Activated CD4-positive, alpha-beta T cell treated with anti-CD3 and anti-CD28 coated beads for 1 hour (primary cell): ENCODE measurements at places on chromosomes 3 and 15.

DNA sequence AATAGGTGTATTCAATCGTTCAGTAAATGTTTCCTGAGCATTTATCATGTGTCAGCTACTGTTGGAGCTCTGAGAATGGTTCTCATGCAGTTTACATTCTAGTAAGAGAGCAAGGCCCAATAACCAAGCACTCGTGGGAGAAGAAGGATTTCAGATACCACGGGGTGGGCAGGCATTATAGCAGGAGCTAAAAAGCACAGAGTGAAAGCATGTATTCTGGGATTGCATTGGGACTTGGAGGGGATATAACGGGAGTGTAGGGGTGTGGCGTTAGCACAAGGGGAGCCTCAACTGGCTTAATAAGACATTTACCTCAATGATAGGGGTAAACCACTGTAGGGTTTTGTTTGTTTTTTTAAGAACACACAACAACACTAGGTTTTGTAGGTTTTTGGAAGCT is 1.6 kb upstream of the SIAH2 start:
- no peak for DNase-seq

DNA sequence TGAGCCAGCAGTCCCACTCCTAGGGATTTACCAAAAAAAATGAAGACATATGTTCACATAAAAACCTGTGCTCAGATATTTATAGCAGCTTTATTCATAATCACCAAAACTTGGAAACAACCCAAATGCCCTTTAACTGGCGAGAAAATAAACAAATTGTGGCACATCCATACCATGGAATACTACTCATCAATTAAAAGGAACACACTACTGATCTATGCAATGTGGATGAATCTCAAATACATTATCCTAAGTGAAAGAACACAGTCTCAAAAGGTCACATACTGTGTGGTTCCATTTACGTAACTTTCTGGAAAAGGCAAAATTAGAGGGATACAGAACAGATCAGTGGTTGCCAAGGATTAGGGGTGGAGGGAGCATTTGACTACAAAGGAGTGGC is 394.5 kb downstream of the SHQ1 start:
- no peak for DNase-seq

DNA sequence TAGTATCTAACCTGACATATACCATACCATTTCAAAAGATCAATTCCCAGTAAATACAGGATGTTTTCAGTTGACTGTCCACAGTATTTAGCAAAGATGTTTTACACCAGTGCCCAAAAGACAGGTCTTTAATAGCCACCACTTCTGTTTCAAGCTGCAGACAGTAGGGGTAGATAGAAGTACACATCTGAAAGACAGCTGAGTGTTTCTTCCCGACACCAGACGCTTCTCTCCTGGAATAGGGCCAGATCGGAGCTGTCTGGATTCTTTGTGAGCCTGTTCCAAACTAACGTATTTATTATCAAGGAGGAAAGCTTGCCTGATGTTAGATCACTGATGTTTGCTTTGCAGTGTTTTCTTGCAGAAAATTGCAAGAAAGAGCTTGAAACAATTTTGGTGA is 136.1 kb upstream of the RBMS3 start:
- DNase-seq = no peak

DNA sequence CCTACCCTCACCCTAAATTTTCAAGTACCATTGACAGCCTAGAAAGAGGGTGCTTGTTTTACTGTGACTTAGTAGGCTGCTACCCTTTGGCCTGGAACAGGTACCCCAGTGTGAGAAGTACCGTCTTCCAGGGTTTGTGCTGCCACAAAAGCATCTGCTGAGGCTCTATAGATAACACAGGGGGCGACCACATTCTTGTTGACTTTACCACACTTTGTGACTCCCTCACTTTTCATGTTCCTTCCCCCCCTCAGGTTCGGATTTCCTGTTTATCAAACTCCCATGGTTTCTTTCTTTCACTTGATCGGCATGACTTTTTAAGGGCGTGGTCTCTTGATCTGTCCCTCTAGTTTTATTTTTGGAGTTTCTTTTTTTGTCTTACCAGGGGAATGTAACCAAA is 23.5 kb downstream of the EXOG start:
- no peak for DNase-seq

GRCh38 chr15:81910355-81911021 is 135.3 kb downstream of the MEX3B start:
- no peak for DNase-seq

GRCh38 chr3:30421266-30421665 is 185.1 kb upstream of the TGFBR2 start:
- no peak for DNase-seq

DNA sequence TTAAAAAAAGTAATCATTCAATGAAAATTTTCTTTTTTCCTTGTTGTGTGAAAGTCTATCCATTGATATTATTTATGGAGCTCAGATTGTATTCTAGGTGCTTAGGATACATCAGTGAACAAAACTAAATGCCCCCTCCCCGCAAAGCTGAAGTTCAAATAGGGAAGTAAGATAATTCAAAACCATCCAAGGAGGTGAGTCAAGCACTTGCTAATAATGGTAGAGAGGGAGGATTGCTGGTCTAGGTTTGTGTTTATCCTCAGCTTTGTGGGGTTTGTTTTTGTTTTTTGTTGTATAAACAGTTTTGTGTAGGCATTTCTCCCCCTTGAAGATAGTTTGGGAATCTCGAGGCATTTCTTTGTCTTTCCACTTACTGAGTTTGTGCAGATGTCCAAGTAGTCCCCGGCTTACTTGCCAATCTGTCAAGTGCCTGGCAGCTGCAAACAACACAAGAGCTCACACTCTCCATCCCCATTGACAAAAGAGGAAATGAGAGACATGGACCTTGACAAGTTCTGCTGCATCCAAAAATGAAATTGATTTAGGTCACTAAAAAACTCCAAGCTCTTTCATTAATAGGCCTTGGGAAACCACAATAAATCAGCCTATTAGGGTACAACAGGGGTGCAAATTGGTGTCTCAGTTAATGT is 575.8 kb upstream of the TBL1XR1 start:
- DNase-seq = no peak

GRCh38 chr3:49198161-49198560 is 26.8 kb downstream of the KLHDC8B start:
- DNase-seq = no peak

DNA sequence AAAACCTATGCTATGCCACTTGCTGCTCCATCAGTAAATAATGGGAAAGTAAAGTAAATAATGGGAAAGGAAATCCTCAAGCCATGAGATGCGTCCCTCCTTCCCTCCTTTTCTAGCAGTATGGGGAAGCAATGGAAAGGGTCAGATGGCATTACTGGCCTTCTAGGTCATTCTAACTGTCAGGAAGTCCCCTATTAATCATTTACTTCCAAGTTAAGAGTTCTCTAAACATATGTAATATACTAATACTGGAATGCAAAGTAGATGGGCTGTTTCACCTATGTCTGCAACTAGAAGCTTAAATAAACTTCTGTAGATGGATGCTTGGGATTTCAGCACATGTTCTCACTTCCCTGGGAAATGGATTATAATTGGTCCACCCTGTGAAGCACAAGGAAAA is 55.9 kb downstream of the MDFIC2 start:
- DNase-seq = no peak

- DNase-seq = no peak
Observed at GRCh38 chr3:176755552-176755951, 441.7 kb downstream of the TBL1XR1 start.

GRCh38 chr3:172698631-172699030 is 12.2 kb downstream of the NCEH1 start:
- DNase-seq = no peak

GRCh38 chr15:20643829-20644425 is 102.3 kb upstream of the GOLGA6L6 start:
- no peak for DNase-seq

DNA sequence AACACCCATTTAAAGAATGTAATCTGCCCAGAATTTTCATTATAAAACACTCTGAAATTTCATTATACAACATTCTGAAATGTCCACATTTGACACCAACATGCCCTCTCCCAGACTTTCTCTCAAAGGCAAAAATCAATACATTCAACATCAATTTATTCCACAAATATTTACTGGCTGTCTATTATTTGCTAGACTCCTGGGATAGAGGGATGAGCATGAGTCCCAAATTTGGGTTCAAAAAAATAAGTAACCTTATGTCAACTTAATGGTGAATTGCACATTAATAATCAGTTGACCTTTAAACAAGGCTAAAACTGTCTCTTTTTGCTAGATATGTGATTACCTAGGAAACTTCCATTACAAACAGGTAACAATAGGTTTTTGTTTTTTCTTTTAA is 109.0 kb downstream of the SERPINI1 start:
- no peak for DNase-seq

- DNase-seq = no peak
Observed at GRCh38 chr3:45942051-45942825, 1.0 kb upstream of the CXCR6 start.

GRCh38 chr3:45832699-45833098 is 9.2 kb downstream of the LZTFL1 start:
- DNase-seq = no peak

DNA sequence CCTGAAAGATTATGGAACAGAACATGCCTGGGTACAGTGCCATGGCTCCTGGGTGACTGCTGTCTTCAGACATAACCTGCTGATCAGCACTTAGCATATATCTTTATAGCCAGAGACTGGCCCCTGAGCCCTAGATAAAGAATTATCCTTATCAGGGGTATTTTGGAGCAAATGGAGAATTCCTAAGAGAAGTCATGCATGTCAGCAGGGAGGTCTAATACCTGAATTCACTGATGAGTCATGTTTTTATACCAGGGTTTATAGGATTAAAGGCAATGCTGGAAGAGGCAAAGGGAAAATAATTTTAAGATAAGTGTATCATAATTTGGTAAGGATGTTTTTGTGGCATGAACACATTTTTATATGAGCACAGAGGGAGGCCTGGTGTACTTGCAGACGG is 159.8 kb downstream of the ADAMTSL3 start:
- DNase-seq = no peak

DNA sequence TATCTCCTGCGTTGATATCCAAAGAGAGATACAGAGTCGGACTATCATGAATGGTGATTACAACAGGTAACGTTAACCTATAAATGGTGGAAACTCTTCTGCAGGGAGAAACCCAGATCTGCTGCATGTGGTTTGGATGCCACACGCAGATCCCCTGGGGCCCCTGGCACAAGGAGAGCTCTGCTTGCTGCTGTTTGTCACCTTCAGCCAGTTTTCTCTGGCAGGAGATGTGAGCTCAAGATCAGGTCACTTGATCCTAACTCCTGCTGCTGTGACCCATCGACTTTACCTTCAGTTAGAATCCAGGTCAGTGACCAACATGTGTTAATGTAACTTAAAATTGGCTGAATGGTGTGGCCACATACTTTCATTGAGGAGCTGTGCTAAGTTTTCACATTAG is 23.8 kb upstream of the GPR171 start:
- DNase-seq = no peak

- no peak for DNase-seq
Observed at GRCh38 chr3:182180654-182181385, 469.1 kb downstream of the SOX2 start.

DNA sequence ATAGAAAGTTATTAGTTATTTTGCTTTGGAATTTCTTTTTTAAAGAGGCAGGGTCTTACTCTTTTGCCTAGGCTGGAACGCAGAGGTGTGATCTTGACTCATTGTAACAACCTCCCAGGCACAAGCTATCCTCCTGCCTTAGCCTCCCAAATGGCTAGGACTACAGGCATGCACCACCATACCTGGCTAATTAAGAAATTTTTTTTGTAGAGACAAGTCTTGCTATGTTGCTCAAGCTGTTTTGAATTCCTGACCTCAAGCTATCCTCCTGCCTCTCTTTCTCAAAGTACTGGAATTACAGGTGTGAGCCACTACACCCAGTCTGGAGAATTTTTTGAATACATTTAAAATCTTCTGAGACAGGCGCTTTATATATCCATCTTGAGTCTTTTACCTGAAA is 49.5 kb downstream of the IQGAP1 start:
- DNase-seq = no peak

DNA sequence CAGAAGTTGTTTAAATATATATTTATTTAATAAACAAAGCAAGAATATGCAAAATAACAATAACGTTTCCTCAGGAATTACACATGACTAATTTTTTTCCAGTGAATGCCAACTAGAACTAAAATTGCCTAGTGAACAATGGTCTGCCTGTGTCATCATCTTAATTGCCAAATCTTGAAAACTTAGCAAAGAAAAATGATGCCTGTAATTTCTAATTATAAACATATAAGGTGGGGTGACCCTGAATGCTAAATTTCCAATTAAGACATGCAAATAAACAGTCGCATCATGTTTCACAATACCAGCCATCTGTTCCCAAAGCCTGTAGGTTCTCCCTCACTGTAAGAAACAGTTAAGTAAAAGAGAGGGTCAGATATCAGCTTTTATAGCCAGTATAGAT is 67.6 kb upstream of the PLCL2 start:
- no peak for DNase-seq

- no peak for DNase-seq
Observed at GRCh38 chr3:196193736-196194541, 17.3 kb downstream of the ZDHHC19 start.

DNA sequence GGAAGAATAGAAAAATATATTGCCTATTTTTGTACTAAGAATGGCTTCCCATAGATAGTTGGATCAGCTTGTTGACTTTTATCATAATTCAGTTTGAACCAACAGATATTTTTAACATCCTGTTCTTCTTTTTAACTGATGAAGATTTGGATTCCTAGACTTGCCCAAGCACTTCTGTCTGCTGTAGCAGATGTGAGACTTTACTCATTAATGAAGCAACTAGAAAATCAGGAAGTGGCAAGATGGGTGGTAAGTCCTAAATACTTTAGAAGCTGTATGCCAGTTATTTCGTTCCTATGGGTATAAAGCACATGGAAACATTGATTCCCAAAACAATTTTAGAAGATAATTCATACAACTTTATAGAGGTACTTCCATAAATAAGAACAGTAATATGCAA is 8.4 kb downstream of the PIGB start:
- no peak for DNase-seq

- DNase-seq = no peak
Observed at GRCh38 chr3:169998668-169999131, 32.1 kb downstream of the SEC62 start.

- no peak for DNase-seq
Observed at GRCh38 chr3:52574056-52574965, 37.9 kb downstream of the UQCC5 start.

- DNase-seq = no peak
Observed at GRCh38 chr3:187222801-187223200, 25.5 kb downstream of the RTP1 start.

DNA sequence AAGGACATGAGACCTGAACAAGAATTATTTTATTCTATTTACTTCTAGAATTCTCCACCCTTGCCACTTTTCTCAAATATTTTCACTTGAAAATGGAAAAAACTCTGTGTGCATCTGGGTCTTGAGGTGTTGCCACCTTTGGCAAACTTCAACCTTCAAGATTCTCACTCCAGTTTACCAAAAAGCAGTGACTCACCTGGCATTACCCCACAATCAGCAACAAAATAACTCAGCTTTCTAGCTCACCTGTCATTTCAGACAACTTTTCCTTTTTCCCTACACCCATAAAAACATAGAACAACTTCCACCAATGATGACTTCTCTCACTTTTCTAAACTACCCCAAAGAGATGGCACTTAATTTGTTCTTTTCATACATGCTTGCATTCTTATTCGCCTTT is 115.8 kb downstream of the DUT start:
- no peak for DNase-seq

- DNase-seq = no peak
Observed at GRCh38 chr15:40908095-40908494, 13.8 kb downstream of the VPS18 start.

GRCh38 chr3:161508852-161509477 is 12.4 kb downstream of the OTOL1 start:
- no peak for DNase-seq

- DNase-seq = no peak
Observed at GRCh38 chr15:35740761-35741160, 194.8 kb upstream of the DPH6 start.

- DNase-seq = no peak
Observed at GRCh38 chr3:23785882-23786281, 19.9 kb upstream of the UBE2E1 start.
